Renal pelvis (tissue), 12 donors: ENCODE measurements at places on chromosomes 4 and X. TPM values are rescaled to one million over a fixed set of nuclear protein-coding genes. Genes with fewer than 3 reads are reported as not detected.

PAGE2 gene
- polyA plus RNA-seq: not detected

- no peak for DNase-seq
These were observed 1.3 kb downstream of the BGN start for GRCh38 chrX:153495903-153496589.

DNA sequence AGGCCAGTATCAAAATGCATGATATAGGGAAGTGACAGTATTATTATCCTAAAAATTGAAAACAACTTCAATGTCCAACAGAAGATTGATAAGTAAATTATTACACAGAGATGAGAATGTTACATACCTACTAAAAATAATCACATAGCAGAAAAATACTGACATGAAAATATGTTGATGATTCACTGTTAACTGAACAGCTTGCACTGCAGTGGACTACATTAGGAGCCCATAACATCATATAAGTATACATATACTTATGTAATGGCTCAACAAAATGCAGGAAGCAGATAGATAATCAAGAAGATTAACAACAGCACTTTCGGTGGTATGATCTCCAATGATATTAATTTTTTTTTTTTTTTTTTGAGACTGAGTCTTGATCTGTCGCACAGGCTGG lies 7.1 kb downstream of the CLOCK start:
- DNase-seq: no peak

DNA sequence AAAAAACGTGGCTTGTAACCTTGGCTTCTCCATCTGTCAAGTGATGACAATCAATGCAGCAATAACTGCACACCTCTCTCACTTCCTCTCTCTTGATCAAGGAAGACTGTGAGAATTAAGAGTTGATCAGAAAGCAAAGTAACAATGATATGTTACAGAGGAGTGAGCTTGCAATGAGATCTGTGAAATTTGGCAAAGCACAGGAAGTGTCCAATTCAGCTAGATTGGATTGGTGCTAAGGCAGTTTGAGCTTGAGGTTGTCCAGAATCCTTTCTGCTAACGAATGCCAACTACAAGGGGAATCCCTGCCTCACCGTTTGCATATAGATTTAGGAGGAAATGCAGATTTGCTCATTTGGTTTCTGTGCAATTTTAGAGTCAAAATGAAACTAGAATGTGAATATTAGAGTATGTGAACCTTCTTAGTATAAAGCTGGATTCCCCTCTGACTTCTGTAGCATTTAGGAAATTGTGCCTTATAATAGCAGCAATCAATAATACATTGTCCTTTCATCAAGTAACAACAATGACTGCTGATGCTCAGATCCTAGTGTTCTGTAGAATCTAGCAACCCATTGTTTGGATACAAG lies 346.4 kb downstream of the PTTG2 start:
- DNase-seq: no peak

GRCh38 chrX:9532349-9532748 lies 67.5 kb downstream of the TBL1X start:
- DNase-seq: no peak

- peak; percentile 7 for DNase-seq
These were observed at the start of gene ADH1B for GRCh38 chr4:99321241-99322191. ADH1B (minus strand) TSS chr4:99321401; CDS start chr4:99321331, 70 bp downstream.

- peak; percentile 45 for DNase-seq
These were observed at the start of gene ARHGAP6 for GRCh38 chrX:11665168-11666111. ARHGAP6 (minus strand) TSS chrX:11665920; CDS start chrX:11664828, 1,092 bp downstream.

TEX11 gene
- not detected for polyA plus RNA-seq

ANAPC4 gene
- 60.7 TPM for polyA plus RNA-seq

UFSP2 gene
- polyA plus RNA-seq: 69.7 TPM

- DNase-seq: no peak
These were observed 98.2 kb downstream of the YIPF7 start for GRCh38 chr4:44553180-44553579.

DNA sequence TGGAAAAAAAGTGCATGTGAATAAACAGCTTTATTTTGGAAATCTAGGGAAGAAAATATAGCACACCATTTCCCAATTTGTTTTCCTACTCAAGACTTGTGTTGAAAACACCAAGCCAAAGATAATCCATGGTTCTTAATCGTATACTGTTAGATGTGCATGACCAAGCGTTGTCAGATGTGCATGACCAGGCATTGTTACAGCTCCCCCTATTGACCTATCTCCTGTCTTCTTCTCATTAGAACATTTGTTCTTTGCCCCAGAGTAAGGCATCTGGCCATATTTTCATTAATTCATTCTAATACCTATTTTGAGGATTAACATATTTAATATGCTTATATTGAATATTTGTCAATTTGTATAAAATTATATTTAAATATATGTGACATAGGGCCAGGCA lies 14.4 kb upstream of the VCX start:
- DNase-seq: no peak

DNA sequence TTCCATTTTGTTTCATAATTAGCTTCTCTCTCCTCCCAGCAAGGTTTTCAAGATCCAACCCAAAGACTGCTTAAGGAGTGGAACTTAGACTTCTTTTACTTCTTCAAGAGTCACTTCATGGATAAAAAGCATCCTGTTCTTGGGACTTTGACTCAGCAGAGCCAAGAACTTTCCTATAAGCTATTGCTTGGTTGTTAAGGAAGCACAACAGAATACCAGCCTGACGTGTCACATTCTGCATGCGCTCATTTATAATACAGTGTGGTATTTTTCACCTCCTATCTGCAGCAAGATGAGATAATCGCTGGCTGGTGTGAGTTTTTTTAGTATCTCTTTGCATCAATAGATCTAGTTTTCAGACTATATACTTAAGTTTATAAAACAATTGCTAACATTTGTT lies 152.1 kb downstream of the PALLD start:
- no peak for DNase-seq

GRCh38 chr4:38612646-38613414 lies 51.2 kb upstream of the KLF3 start:
- peak; percentile 39 for DNase-seq
